ENCODE measurements at places on chromosomes 11 and 22.

DNA sequence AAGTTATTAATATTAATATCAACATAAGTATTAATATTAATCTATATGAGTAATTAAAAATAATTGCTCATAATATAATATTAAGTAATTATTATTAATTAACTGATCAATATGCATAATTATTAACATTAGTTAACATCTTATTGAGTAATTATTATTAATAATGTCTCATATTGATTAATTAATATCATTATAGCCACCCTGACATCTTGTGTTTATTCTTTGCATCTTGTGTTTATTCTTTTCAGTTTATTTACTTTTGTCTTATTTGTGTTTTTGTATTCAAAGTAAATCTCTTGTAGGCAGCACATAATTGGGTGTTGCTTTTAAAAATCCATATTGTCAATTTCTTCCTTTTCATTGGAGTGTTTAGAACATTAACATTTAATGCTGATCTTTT, 56.6 kb downstream of the MYEOV start:
- DNase-seq: no peak

DNA sequence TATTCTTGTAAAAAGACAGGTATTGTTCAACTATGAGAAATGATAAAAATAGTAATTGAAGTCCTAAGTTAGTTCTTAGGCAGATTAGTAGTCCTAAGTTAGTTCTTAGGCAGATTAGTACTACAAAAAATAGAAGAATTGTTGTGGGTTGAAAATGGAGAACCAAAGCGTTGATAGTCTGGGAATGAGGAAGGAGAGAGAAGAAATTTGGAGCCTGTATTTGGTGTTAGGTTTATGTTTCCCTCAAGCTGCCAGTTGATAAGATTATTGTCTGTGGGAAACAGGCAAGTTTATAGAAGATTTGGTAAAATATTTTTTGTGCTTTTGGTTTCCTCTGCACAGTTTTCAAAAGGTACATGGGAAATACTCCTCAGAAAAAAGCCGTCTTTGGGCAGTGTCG, 3.6 kb downstream of the BCO2 start:
- DNase-seq: no peak

- DNase-seq: no peak
Measured at GRCh38 chr11:72141066-72141465, 5.5 kb downstream of the FOLR3 start.

DNA sequence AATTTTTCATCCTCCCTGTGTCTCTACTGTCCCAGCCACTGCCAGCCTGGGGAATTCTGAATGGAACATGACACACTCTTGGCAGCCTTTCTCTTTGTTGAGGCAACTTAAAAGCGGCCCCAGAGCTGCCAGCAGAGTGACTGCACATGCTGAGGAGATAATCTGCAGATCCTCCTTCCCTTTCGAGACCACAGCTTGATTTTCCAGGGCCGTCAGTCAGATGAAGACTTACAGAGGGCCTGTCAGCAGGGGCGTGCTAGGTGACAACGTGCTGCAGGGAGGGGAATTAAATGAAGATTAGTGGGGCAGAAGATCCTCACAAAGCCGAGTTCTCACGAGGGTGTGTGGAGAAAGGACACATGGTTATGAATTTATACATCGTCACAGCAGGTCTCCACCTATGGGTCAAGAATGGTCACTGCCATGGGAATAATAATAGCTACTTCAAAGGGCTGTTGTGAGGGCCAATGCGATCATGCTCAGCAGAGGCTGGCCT, 193.5 kb upstream of the PITPNB start:
- DNase-seq: peak; percentile 83

GRCh38 chr22:39851606-39852315, 41.8 kb downstream of the ENTHD1 start:
- DNase-seq: no peak

GRCh38 chr22:21642584-21643448, 714 bp downstream of the SDF2L1 start:
- DNase-seq: peak; percentile 81

DNA sequence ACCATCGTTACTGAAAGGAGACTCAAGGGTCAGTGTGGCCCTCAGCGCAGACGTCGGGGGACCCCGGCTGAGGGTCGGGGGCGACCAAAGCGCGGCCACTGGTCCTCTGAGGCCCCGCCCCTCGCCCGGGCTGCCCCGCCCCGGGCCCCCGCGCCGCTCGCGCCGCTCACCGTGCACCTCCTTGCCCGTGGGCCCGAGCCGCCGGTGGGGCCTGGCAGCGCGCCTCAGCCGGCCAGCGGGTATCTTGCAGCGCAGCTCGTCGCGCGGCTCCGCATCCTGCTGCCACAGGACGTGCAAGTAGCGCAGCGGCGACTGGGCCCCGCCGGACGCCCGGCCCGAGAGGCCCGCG, 419 bp downstream of the ANKRD54 start:
- no peak for DNase-seq

DNA sequence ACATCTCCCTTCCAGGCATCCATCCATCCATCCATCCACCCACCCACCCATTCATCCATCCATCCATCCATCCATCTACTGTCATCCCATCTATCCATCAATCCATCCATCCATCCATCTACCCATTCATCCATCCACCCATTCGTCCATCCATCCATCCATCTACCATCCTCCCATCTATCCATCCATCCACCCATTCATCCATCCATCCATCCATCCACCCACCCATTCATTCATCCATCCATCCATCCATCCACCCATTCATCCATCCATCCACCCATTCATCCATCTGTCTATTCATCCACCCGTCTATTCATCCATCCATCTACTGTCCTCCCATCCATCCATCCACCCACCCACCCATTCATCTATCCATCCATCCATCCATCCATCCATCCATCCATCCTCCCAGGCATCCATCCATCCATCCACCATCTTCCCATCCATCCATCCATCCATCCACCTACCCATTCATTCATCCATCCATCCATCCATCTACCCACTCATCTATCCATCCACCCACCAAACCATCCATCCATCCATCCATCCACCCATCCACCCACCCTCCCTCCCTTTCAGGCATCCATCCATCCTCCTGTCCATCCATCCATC, 33.7 kb downstream of the OSBPL5 start:
- no peak for DNase-seq

DNA sequence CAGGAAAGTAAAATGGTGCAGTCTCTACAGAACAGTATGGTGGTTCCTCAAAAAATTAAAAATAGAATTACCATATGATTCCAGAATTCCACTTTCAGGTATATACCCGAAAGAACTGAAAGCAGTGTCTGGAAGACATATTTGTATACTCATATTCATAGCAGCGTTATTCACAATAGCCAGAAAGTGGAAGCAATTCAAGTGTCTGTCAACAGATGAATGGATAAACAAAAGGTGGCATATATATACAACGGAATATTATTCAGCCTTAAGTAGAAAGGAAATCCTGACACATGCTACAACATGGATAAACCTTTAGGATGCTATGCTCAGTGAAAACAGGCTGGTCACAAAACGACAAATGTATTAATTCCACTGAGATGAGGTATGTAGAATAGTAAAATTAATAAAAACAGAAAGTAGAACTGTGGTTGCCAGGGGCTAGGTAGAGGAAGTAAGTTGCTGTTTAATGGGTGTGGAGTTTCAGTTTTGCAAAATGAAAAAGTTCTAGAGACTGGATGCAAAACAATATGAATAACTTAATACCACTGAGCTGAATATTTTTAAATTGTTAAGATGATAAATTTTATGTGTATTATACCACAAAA, 14.5 kb downstream of the SAA1 start:
- no peak for DNase-seq

- no peak for DNase-seq
Measured at GRCh38 chr11:62033191-62034035, 66.0 kb upstream of the FTH1 start.

DNA sequence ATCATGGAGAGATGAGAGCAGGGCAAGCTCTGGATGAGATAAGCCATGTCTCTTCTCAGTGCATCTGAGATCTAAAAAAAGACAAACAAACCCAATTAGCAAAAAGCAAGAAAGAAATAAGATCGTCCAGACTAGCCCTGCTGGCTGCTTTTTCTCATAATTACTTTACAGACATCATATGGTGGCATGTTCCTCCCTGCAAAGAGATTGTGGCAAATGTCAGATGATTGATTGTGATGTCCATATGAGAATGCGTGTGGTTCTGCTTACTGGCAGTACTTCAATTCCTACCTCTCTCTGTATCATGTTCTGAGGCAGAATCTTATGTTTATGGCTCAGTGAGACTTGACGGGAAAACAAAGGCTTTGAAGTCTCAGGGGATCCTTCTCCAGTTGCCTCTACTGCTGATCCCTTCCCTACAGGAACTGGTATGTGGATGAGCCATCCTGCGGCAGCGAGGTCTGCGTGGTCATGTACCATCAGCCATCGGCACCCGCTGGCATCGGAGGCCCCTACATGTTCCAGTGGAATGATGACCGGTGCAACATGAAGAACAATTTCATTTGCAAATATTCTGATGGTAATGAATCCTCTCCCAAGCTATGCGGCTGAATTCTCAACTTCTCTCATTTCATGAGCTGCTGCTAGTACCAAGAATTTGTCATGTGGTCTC, 8.8 kb downstream of the LAYN start:
- no peak for DNase-seq

DNA sequence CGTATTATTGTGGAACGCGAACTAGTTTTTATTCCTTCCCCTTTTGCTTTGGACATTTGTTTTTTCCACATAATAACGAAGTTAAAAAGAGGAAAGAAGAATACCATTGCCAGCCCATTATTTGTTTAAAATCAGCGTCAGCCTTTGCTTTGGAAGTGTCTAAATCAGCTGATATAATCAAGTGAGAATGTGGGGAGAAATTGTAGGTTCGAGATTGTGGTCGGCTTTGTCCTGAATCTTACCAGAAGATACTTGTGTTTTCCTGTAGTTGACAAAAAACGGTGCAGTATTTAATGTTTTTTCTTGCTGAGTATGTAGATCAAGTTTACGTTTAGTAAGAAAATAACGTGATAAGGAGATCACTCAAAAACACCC, 935 bp downstream of the ZNF143 start:
- DNase-seq: peak; percentile 9

- no peak for DNase-seq
Measured at GRCh38 chr11:112025707-112026106, 499 bp downstream of the DLAT start.

- DNase-seq: no peak
Measured at GRCh38 chr11:35084817-35085440, 54.0 kb upstream of the CD44 start.

- no peak for DNase-seq
Measured at GRCh38 chr11:131823772-131824171, 453.4 kb downstream of the NTM start.

DNA sequence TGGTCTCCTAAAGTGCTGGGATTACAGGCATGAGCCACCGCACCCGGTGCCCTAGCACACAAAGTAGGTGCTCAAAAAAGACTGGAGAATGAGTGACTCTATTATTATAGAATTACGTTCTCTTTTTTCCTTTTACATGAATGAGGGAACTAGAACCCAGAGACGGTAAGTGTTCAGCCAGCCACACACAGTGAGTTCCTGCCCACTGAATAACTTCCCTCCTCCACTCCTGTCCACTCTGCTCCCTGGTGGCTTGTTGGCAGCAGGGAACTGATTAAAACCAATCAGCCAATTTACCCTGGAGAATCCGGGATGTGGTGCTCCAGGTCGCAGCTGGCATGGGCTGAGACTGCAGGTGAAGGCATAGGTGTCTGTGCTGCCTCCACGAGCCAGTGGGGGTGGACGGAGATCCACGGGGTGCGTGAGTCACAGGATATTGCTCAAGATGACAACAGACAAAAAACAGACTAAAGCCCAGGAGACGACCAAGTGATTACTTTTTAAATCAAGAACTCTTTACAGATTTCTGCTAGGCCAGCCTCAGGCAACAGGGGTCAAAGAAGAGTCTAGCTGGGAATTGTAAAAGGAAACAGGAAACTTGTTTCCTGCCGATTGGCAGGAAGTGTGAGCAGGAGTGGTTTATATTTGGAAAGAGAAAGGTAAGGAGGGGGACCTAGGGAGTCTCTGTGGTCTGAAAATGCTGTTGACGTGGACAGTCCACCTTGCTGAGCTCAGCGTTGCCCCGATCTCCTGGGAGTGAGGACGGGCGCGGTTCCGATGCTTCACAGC, 95.2 kb upstream of the TP53I11 start:
- no peak for DNase-seq

DNA sequence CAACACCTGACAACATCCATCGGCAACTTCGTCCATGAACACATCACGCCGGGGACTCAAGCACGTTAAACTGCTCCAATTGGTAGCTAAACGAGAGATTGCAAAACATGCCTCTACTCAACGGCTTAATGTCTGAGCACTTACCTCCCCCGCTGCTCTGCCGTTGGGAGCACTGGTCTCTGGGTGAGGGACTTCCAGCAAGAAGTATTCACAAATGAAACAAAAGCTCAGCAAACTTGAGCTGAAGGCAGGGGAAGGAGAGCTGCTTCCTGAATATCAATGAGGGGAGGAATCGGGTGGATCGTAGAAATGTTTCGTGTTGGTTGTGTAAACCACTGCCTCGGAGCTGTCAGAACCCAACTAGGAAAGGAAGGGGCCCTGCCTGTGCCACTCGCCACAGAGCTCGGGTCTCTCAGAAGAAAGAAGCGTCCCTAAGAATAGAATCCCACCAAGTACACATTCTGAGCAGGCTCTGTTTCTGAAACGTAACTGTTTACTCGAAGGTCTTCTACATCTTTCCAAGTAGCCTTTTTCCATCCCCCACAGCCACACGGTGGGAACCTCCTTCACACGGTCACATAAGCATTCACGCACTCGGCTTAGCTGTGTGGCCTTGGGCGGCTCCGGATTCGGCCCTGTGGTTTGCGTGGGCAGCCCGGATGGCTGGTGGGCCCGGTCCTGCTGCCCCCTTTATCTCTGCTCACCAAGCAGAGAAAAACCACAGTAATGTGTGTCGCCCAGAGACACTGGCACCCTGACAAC, at the start of gene MLC1:
Gene MLC1 (minus strand): TSS at position 216 of the 762 bp plus-strand sequence. CDS start 524 bp downstream, outside the sequence.
- DNase-seq: no peak

GRCh38 chr11:113487622-113488021, 12.4 kb upstream of the DRD2 start:
- DNase-seq: no peak

GRCh38 chr11:130194241-130195023, 34.9 kb downstream of the ST14 start:
- DNase-seq: no peak

GRCh38 chr11:113574171-113574570, 99.0 kb upstream of the DRD2 start:
- DNase-seq: no peak

DNA sequence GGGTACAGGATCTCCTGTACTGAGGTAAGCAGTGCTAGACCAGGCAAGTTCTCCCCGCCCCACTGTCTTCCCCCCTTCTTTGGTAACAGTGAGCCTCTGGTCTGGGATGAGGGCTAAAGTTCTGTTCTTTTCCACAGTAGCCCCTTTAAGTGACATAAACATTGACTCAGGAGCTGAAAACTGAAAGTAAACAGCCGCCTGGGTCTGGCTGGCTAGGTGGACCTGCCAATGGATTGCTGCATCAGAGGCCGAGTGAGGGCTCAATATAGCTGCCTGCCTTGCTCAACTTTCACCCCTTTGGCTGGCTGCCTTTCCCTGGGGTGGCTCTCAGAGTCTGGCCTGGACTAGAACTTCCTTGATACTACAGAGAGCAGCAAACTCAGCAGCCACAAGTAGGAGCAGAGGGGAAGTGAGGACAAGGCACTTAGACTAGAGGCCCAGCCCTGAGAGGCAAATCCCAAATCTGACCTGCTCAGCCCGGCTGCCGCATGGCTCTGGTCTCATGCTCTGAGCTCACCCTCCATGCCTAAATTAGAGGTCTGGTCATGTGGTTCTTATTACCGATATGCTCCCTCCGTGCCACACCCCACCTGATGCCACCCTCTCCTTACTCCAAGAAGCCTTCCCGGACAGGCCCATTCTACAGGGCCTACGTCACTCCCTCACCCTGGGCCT, 9.6 kb upstream of the UCP3 start:
- DNase-seq: no peak

GRCh38 chr11:121422675-121423074, 29.4 kb upstream of the SORL1 start:
- DNase-seq: no peak

All from NCI-H524 (cell line).